Thymus (tissue), 14 donors: ENCODE measurements at places on chromosomes 3 and 15. TPM values are rescaled to one million over a fixed set of nuclear protein-coding genes. Genes with fewer than 3 reads are reported as not detected.

Gene EPHA3
- 1.9 TPM for total RNA-seq

Gene PODXL2
- total RNA-seq = 4.3 TPM

- peak; percentile 41 for DNase-seq
Observed at GRCh38 chr3:107598926-107599771, 76.4 kb downstream of the BBX start.

Gene LTF
- total RNA-seq = 44.2 TPM
